ENCODE measurements at places on chromosomes 1 and 21. TPM values are rescaled to one million over a fixed set of nuclear protein-coding genes. Genes with fewer than 3 reads are reported as not detected.

- DNase-seq: no peak
Measured at GRCh38 chr1:78334952-78335351, 155.8 kb upstream of the PTGFR start.

DNA sequence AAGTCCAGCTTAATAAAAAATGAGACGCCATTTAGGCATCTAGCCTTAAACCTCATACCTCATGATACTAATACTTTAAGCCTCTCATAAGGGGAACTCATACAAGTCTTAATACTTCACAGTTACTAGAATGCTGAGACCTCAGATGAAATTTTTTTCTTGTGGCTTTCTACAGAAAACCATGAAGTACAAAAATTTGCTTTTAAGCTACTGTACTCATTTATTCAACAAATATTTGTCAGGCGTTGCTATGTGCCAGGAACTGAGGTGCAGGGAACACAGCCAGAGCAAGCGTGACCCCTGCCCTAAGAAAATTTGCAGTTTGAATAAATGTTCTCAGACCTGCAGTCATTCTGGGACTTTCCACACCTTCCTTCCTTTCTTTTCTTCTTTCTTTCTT, 150.6 kb downstream of the MRPL39 start:
- no peak for DNase-seq

GRCh38 chr1:45979778-45980176, 152.7 kb downstream of the PIK3R3 start:
- DNase-seq: no peak

- DNase-seq: no peak
Measured at GRCh38 chr1:188906921-188907641, 1570.6 kb downstream of the BRINP3 start.

DNA sequence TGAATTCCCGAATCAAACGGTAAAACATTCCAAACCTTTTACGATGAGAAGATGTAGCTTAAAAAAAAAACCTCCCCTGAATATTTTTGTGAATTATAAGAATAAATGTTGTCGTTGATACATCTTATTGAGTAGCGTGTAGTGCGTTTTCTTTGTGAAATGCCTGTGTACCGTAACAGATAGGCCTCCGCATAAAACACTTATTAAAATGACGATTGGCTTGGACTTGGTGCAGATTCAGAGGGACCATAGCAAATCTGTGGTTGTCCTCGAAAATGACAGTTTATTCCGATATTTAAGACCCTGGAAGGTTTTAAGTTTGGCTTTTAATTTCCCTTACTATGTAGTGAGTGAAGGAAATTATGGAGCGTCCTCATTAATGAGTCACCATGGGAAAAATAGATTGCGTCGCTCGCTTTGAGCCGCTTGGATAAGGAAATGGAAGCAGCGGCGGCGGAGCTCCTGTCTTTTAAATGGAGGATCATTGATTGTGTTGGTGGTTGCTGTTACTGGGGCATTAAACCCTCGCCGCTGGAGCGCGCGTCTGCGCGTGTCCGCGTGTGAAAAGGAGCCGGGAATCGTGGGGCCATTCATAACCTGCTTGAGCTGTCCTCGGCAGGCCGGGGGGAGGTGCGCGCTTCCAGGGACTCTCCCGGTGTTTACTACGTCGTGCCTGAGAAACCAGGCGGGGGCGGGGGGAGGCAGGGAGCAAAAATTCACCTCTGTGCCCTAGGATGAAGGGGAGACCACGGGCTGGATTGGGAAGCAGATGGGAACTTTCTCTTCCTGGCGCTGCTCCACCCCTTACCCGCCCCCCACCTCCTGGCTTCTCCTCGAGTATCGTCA, 1.6 kb downstream of the SPEN start:
- DNase-seq: peak; percentile 86

DNA sequence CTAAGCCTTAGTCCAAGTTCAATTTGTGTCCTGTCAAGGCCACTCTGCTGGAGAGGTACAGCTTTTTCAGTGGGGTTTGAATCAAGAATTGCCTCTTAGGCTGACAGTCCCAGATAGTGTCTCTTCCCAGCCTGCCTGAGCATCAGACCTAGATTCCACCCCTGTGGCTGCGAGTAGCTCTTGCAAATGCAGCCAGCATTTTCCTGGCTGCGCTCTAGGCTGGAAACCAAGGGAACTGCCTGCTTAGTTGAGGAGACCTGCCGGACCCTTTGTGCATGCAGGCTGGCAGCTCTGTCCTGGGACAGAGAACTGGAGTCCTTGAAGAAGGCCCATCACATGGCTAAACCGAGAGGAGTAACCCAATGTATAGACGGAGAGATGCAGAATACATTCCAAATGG, 293.7 kb downstream of the PCP4 start:
- no peak for DNase-seq

DNA sequence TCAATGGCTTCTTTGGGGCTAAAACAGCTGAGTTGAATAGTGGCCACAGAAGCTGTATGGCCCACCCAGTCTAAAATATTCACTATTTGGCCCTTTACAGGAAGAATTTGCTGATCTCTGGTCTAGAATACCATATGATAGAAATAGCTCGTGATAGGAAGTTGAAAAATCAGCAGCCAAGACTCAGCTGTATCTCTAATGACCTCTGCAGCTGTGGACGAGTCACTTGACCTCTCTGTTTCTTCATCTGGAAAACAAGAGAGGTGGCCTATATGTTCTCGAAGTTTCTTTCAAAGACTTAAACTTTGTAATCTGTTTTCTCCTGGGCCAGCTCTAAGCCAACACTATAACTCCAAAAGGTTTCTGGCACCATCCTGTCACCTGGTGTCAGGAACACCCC, 129.2 kb downstream of the ZBTB18 start:
- DNase-seq: no peak

DNA sequence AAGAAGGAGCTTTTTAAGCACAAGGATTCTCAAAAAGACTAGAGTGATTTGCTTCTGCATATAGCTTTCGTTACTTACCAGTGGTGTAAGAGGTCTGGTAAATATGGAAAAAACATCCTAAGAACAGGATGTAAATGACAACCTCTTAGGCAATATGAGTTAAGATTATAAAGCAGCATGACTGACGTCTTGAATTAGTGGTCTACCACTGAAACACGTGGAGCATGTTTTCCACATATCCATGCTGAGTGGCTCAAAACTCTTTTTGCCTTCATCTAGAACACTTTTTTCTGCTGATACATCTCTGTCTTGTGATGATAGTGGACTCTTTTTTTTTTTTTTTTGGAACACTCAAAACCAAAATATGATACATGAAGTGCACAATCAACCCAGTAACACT, 44.6 kb downstream of the RCAN1 start:
- DNase-seq: no peak

DNA sequence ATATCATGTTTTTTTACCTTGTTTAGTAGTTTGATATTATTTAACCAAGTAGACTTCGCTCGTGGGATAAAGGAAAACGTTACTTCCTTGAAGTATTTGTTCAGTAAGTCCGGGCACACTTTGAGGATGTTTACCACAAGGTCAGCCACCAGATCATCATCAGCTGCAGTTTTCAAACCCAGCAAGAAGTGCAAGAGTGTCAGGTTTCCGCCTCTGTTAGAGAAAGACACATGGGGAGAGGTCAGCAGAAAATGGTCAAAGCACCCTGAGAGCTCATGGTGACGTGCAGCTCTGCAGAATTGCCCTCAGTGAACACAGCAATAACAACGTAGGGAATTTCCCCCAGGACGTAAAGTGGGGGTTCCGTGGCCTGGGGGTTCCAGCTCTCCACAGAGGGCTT, 24.4 kb downstream of the URB1 start:
- no peak for DNase-seq

DNA sequence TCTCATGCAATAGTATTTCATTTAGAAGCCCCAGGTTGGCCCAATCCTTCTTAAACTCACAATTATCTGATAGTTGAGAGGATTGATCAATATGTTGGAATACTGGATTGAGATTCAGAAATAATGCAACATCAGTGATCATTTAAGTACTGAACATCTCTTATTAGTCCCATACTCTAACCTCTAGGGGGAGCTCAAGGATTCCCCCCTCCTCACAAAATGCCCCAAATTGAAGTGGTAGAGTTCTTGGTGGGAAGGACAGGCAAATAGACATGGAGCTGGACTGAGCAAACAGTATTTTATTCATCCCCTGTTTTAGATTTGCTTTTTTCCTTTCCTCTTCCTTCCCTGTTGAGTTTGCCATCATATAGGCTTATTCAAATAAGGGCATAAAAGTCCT, 62.8 kb downstream of the NGF start:
- no peak for DNase-seq

- no peak for DNase-seq
Measured at GRCh38 chr21:34693192-34693810, 24.5 kb downstream of the CLIC6 start.

- no peak for DNase-seq
Measured at GRCh38 chr1:14094611-14095400, 394.8 kb downstream of the PRDM2 start.

DNA sequence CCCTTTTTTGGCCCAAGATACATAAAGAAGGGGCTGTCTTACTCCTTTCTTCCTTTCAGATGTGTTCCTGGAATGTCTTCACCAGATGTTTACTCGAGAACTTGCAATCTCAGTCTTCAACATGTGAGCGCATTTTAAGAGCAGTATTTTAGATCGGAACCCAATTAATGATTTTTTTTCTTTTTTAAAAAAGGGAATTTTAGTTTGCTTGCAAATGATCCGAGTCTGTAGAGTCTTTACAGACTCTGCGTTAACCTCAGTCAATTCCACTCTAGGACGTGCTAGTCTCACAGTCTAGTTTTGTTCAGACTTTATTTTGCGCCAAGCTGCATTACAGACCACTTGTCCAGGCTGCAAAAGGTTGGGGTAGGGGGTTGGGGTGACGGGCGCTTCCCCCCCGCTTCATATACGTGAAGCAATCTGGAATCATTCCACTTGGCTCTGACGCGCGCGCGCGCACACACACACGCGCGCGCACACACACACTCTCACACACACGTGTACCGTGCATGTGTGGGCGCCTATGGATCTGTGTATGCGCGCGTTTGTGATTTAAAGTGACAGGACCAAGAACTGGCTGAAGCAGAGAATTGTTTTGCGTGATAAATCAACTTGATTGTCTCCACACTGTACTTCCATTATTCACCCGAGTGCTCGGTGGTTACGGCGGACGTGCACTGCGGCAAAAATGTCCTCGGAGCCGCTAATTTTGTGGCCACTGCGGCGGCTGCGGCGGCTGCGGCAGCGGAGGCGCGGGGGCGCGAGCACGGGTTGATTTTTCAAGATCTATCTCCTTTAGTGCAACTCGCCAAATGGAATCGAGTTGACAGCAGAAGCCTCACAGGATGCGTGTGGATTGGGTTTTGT, 25.6 kb upstream of the NFIA start:
- DNase-seq: peak; percentile 75

DNA sequence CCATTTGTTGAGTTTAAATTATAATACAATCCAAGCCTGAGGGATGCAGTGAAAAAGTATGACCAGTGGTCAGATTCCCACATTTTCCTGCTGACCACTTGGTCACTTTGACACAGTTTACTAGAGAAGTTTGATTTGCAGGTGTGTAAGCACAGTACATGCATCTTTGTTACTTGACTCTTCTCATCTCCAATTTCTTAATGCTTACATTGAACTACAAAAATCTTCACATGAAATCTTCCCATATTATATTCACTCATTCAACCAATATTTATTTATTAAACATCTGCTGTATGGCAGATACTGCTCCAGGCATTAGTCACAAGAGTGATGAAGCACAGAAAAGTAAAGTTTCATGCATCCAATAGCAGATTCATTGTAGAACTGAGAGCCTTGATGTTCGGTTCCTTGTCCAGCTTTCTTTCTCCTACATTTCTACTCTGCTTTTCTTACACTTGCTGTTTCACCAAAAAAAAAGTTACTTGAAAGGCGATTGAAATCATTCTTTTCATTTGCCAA, 211.7 kb downstream of the NFIA start:
- no peak for DNase-seq

DNA sequence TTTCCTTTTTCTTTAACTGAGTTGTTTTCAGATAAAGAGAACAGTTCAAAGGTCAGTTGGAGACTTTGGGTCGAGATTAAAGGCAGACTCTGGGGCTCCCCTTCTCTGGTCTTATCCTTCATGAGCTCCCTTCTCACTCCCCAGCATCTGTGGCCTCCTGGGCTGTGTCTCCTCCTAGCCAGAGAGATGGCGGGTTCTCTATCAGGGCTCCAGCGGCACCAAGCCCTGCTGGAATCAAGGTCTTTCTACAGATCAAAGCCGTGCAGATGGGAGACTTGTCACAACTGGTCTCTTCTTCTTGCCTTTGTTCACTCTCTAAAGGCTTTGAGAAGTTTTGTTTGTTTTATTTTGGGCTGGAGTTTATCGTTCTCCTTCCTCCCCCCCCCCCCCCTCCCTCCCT, 373.7 kb upstream of the C1orf174 start:
- DNase-seq: no peak

DNA sequence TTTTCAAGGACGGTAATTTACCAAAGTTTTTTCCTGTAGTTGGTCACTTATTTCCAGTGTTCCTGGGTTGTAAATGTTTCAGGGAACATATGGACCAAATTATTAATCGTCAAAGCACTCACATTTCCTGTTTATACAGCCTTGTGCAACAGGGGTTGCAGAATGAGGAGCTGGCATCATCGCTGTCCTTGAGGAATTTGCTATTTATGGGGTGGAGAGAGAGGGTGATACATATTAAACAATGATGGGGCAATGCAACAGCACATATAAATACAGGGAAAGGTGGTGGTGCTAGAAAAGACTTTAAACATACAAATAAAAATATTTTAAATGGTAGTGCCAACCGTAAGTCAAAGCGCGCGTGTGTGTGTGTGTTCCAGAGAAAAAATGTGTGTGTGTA, 369.8 kb downstream of the NPHP4 start:
- DNase-seq: no peak

GRCh38 chr1:42927920-42928505, 30.7 kb downstream of the SLC2A1 start:
- DNase-seq: no peak

GRCh38 chr1:3912809-3913685, 13.0 kb upstream of the C1orf174 start:
- no peak for DNase-seq

DNA sequence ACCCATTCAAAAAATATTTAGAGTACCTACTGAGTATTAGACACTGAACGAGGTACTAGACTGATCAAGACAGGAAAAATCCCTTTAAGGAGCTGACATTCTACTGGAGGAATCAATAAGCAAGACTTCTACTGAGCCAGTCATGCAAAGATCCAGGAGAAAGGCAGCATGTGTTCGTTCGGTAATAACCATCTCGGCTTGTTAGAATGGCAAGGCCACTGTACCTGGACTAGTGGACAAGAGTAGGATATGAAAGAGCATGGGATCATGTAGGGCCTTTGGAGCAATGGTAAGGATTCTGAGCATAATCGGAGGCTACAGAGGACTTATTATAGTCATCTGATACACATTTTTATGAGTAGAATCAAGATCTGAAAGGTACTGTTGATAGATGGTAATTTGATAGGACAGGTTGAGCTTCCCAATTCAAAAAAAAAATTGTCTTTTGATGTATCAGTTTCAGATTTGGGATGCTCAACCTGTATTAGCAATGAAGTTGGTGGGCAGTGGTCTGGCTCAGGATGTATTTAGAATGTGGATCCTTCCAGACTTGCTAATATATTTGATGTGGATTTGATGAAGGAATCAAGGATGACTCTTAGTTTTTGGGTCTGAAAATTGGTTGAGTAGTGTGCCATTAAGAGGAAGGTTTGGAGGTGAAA, 2.3 kb downstream of the COX20 start:
- no peak for DNase-seq

CCDC28B gene
- total RNA-seq: 13.8 TPM

ANXA9 gene
- 0.44 TPM for total RNA-seq

RCSD1 gene
- total RNA-seq: 33.6 TPM

PLPPR4 gene
- total RNA-seq: 1.9 TPM

CD53 gene
- total RNA-seq: 19.8 TPM

SH2D2A gene
- total RNA-seq: 1.1 TPM

SH2D5 gene
- total RNA-seq: 0.44 TPM

PIGC gene
- 14.6 TPM for total RNA-seq

PLA2G2C gene
- total RNA-seq: not detected

COL8A2 gene
- total RNA-seq: 4.2 TPM

All from left cardiac atrium (tissue), 4 donors.